NCI-H1436 (cell line): ENCODE measurements at places on chromosomes 1 and 21.
A peak's percentile ranks its signal among the peaks of the same experiment; 100 is the strongest.

DNA sequence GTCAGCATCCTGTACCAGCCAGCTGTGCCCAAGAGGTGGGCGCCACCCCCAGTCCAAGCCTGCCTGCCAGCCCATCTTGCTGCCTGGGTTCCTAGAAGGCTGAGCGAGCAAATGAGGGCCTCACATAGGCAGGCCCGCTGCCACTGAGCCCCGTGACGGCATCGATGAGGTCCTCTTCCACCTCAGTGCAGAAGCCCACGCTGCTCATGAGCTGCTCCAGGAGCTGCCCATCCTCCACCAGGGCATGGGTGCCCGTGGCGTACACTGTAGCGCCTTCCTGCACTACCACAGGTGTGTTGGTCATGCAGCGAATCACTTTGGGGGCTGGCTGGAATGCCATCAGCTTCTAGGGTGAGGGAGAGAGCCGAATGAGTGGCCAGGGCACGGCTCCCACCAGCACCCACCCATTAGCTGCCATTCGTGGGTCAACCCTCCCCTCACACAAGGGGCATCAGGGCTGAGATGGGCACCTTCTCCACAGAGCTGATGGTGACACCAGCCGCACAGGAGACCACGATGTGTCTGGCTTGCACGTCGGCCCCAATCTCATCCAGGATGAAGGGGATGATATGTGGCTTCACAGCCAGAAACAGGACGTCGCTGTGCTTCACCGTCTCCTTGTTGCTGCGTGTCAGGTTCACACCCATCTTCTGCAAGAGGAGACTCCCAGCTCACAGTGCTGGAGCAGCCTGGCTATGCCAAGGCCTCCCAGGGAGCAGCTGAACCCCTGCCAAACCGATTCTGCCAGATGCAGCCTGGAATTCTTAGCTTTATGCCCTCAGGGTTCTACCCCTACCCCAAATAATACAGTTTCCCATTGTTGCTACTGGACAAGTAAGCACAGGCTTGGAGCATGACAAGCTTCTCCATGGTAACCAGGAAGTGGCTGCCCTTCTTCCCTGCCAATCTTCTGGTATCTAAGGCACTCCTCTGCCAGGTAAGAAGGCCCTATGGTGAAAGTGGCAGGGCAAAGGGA lies 2.0 kb downstream of the PYCR2 start:
- no peak for DNase-seq

GRCh38 chr1:30041741-30042437 lies 681.5 kb downstream of the MATN1 start:
- DNase-seq: no peak

GRCh38 chr1:198903203-198903602 lies 264.4 kb downstream of the PTPRC start:
- DNase-seq: no peak

- DNase-seq: peak; percentile 51
Observed at GRCh38 chr1:178542554-178543289, 29.8 kb downstream of the TEX35 start.

DNA sequence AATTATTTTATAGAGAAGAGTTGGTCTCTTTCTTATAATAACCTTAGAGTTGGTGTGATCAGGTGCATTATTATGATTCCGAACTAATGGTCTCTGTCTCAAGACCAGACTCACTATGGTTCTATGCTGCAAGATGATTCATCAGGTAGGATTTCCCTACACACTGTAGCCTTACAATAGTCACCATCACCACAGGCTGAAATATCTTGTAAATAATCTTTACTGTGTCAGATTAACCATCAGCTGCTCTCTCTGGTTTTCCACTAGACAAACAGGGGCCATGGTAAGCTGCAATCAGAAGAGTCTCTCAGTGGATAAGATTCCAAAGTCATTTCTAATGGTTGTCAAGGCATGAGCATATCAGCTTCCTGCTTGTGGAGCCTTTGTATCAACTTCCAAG lies 4.4 kb upstream of the GBP4 start:
- DNase-seq: no peak

- no peak for DNase-seq
Observed at GRCh38 chr1:164154622-164155021, 404.4 kb upstream of the PBX1 start.

DNA sequence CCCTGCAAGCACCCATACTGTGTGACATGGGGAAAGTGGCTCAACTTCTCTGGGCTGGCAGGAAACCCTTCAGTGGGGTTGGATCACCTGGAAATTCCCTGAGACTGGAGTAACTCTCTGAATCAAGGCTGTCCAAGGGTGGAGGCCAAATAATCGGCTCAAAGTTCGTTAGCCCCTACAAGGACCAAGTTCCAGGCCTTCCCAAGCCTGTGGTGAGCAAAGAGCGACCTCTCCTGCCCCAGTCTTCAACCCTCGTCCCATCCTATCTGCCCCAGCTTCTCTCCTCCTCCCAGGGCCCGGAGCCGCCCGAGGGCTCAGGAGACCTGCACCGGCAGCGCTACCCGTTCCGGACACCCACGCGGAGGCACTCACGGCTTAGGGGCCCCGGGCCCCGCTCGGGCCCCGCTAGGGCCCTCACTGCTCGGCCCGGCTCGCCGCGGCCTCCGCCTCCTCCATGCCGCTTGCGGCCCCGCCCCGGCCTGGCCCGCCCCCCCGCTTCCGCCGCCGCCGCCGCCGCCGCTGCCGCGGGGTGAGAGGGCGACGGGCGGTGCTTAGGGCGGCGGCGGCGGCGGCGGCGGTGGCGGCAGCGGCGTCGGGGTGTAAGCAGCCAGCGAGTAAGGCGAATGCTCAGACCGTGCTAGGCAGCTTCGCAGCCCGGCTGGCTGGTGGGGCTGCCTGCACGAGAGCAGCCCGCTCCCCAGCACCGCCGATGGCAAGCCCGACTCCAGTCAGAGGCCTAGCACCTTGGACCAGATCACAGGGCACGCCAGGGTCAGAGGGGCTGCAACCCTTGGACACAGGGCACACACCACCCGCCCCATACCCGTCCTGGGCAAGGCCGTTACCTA lies at the start of gene POMGNT1:
Gene POMGNT1 (minus strand): TSS at position 471 of the 848 bp plus-strand sequence. CDS start 613 bp downstream, outside the sequence.
- DNase-seq: peak; percentile 49

DNA sequence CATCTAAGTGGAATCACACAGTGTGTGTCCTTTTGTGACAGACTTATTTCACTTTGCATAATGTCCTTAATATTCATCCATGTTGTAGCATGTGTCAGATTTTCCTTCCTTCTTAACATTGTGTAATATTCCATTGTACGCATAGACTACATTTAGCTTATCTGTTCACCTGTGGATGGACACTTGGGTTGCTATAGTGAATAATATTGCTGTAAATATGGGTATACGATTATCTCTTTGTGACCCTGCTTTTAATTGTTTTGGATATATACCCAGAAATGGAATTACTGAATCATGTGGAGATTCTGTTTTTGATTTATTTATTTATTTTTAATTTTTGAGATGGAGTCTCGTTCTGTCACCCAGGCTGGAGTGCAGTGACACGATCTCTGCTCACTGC lies 63.0 kb upstream of the ATP5PO start:
- DNase-seq: no peak

GRCh38 chr1:157240495-157241184 lies 102.4 kb upstream of the ETV3 start:
- DNase-seq: no peak

GRCh38 chr1:81308191-81308590 lies 492.5 kb upstream of the ADGRL2 start:
- no peak for DNase-seq

DNA sequence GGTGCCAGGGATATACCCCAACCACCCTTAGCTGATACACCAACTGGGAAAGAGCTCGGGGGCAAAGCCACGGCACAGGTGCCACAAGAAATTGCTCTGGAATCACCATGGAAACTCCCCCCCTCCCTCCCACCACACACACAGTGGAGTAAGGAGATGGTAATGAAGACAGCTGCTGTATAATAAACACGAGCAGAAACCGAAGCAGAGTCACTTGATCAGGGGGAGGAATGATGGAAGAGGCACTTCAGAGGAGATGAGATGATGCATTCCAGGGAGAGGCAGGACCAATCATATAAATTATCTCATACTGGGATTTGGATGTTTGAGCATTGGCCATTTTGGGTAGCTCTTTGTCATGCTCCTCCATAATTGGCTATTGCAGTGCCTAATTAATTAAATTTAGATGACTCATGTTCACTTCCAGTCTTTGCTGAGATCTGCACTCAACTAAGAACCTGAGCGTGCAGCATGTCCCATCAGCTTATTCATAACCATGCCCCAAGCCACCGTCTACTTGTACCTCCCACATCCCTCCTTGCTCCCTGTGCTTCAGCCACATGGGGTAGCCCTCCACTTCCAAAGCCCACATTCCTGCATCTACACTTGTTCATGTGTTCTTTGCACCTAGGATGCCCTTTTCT lies 189.5 kb downstream of the ZSCAN20 start:
- DNase-seq: peak; percentile 29

DNA sequence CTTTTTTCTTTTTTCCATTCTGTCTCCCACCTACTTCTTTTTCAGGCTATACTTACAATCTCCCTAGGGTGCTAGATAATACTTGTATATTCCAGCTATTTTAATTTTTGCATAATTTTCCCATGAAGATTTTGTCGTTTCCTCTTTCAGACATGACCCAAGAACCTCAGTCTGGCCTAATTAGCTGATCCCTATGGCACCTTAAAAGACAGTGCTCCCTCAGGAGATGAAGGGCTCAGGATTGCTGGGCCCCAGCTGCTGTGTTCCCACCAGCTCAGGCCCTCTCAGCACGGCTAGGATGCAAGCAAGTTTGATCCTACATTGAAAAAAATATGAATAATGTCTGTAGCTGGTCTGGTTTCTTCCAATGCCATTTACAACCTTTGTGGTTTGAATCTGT lies 55.0 kb upstream of the RGS5 start:
- no peak for DNase-seq

GRCh38 chr21:42997053-42997452 lies 22.7 kb downstream of the PKNOX1 start:
- DNase-seq: no peak

GRCh38 chr1:154318386-154318785 lies 2.5 kb upstream of the AQP10 start:
- DNase-seq: no peak
